ENCODE measurements at places on chromosomes 7 and 10.

GRCh38 chr10:7906128-7906527, 87.8 kb downstream of the TAF3 start:
- DNase-seq = no peak

DNA sequence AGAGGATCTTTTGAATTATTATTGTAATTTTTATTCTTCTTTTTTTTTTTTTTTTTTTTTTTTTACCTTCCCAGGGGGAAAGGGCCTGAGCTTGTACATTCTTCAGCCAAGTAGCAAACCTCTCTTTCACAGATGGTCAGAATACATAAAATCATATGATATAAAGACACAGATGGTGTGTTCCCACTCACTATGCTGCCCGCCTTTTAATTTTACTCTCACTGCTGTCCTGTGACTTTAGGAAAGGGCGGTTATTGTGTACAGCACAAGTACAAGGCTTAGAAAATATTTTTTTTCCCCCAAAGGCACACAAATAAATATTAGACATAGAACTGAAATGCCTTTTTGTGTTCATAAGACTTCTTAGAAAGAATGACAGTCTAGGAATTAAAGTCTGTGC, 213.6 kb downstream of the RPS24 start:
- no peak for DNase-seq

GRCh38 chr7:49791088-49791741, 17.8 kb downstream of the VWC2 start:
- no peak for DNase-seq

DNA sequence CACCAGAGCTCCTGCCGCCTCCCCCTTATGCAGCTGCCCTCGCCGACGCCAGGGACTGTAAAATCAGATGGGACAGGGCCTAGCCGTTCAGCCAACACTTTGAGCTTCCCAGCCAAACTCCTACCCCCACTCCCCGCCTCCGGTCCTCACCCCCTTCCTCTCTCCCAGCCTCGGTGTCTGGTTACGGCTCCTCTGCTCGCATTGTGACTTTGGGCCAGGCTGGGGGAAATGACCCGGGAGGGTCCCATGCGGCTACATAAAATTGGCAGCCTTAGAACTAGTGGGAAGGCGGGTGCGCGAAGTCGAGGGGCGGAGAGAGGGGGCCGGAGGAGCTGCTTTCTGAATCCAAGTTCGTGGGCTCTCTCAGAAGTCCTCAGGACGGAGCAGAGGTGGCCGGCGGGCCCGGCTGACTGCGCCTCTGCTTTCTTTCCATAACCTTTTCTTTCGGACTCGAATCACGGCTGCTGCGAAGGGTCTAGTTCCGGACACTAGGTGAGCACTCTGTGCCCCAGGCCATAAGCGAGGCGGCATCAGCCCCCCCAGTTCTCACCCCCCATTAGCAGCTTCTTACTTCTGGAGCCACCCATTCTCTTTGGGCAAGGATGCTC, at the start of gene KAZALD1:
KAZALD1 (plus strand) TSS at position 366 of the 608 bp plus-strand sequence. CDS start 604 bp downstream, outside the sequence.
- no peak for DNase-seq

DNA sequence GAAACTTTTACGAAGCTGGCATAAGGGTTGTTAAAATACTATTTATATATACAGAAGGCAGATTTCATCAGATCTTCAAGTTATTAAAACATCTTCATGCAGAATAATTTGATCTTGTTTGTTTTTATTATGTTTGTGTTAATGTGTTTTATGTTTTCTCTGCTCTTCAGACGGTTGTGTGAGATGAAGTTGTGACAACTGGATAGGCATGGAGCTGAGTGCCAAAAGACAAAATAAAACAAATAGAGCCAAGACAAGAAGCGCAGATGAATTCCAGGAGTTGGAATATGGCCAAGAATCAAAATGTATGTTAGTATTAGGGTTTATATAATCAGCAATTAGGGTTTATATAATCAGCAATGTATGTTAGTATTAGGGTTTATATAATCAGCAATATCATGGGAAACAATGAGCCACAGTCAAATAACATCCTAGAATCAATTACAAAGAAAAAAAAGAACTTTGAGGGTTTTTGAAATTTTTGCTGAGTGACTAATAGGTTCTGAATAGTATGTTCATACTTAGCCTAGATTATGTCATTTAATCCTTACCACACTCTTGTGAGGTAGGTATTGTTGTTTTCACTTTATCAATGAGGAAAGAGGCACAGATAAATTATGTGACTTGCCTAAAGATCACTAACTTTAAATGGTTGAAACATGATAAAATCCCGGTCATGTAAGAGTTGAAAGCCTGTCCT, 488.0 kb upstream of the STEAP1 start:
- no peak for DNase-seq

DNA sequence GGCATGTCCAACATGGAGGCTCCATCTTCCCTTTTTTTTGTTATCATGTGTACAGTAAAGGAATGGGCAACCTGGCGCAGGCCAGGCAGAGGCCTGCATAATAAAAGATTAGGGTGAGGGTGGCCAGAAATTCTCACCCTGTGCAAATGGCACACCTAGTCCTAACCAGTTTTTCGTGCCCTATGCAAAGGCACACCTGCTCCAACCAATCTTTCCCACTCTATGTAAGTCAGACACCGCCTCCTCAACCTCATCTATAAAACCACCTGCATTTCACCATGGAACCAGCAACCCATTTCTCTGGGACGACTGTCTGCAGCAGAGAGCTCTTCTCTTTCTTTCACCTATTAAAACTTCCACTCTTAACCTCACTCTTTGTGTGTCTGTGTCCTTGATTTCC, 16.1 kb downstream of the TBATA start:
- DNase-seq = no peak

All from SIG-M5 (cell line).